CD4-positive, alpha-beta T cell treated with Interleukin-21 for 1 hour (primary cell): ENCODE measurements at places on chromosomes 1 and 21.

DNA sequence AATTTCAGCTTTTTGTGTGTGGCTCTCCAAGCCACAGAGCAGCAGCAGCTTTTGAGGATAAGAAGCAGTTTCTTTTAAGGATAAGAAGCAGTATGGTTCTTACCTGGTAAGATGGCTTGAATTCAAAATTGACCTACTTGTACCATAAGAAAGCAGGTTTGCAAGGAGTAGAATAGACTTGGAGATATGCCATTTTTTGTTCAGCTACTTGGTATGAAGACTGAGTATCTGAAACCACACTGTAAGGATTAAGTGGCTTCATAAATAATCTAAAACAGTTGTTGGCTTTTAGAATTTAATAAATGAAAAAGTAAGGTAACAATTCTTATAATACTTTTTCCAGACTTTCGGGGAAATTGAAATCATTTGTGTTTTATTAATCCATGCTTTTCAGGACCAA is 74.2 kb downstream of the ATF6 start:
- no peak for DNase-seq

GRCh38 chr1:60890664-60891063 is 191.7 kb upstream of the NFIA start:
- DNase-seq: no peak

GRCh38 chr1:218211241-218211640 is 73.9 kb upstream of the RRP15 start:
- no peak for DNase-seq

DNA sequence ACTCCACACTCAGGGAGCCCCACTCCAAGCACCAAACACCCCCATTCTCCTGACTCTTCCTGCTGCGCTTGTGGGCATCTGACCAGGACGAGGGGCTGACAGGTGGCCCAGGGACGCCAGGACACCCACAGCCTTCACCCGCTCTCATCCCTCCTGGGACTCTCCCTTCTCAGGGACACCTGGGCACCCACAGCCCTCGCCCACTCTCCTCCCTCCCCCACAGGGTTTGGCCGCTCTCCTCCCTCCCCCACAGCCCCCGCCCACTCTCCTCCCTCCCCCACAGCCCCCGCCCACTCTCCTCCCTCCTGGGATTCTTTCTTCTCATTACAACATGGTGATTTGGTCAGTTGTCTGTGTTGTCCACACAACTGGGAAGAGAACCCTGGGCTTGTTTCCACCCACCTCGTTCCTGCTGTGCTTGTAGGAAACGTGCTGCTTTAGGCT is 43.4 kb downstream of the PRDM15 start:
- no peak for DNase-seq

DNA sequence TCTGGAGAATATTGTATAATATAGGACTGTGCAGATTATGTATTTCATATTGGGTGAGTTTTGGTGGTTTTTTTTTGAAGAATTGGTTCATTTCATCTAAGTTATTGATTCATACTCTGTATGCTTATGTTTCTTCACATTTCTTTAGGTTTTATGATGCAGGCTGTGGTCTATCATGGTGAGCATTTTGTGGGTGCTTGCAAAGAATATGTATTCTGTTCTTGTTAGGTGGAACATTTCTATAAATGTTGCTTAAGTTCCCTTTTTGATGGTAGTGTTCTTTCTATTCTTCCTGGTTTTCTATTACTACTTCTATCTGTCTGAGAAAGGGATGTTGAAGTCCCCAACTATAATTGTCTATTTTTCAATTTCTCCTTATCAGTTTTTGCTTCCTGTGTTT is 42.6 kb downstream of the PKN2 start:
- no peak for DNase-seq

- no peak for DNase-seq
Measured at GRCh38 chr1:8097908-8098307, 71.8 kb upstream of the ERRFI1 start.
